ENCODE measurements at places on chromosomes 4 and X.

DNA sequence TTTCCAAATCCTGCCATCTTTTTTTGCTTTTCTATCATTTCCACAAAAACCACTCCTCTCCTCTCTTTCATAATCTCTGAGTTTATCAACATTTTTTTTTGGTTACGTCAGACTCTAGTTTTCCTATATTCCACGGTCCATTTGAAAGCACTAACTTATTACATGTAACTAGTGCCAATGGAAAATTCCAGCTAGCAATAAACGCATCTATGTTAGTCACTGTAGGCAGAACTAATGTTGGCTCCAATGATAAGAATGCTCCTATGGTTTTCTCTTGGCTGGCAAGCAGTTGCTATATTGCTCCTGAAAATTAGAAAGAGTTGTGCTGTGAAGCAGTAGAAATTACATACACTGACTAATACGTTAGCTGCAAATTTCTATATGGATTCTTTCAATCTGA, 634.6 kb upstream of the FTHL17 start:
- no peak for DNase-seq

DNA sequence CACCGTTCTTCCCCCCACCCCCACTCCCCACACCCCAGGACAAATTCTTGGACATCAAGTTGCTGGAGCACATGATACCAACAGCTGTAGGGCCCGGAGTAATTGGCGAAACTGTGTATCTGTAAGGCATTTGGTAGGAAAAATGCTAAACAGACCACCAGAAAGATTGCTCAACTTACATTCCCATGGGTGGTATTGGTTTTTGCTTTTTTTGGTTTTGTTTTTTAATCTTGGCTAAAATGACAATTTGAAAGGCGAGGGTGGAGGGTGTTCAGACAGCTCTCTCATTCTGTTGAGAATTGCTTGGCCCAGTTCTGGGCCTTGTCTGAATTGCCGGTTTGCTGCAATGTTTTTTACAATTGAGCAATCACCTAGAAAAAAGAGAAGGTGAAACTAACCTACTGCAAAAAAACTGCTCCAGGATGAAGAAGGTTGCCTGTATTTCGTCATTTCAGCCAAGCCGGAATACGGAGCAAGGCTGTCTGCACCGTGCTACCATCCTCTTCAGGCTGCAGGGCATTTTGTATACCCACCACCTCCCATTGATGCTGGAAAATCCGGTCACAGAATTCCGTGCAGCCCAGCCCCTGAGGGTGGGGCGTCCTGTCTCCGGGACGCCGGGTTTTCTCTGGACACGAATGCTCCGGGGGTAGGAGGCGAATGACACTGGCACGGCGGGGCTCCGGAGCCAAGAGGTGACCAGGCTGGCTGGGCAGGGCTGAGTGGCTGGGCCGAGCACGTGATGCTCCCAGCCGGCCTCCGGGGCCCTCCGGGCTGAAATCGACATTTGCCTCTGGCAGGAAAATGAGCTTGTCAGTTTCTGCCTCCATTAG, at the start of gene CLCN4:
TSS of gene CLCN4 (plus strand) at position 777 of the 833 bp plus-strand sequence. CDS start 28,058 bp downstream, outside the sequence.
- DNase-seq, result no peak

DNA sequence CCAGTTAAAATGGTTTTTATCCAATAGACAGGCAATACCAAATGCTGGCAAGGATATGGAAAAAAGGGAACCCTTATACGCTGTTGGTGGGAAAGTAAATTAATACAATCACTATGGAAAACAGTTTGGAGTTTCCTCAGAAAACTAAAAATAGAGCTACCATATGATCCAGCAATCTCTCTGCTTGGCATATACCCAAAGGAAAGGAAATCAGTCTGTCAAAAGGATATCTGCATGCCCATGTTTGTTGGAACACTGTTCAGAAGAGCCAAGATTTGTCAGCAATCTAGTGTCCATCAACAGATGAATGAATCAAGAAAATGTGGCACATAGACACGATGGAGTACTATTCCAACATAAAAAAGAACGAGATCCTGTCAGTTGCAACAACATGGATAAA, 91.0 kb upstream of the SH3RF1 start:
- no peak for DNase-seq

GRCh38 chr4:110492522-110492921, 16.6 kb downstream of the ENPEP start:
- DNase-seq, result no peak

GRCh38 chr4:101785486-101785885, 5.0 kb upstream of the BANK1 start:
- no peak for DNase-seq

DNA sequence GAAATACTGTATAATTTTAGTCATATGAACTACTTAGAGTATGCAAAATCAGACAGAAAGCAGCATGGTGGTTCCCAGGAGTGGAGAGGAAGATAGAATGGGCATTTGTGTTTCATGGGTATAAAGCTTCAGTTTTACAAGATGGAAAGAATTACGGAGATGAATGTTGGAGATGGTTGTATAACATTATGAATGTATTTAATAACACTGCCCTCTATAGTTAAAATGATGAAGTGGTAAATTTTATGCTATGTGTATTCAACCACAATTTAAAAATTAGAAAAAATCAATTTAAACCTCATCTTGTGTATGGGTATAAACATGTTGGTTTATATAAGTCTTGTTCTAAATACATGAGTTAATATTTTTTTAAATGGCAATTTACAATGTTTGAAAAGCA, 521.1 kb downstream of the FSTL5 start:
- no peak for DNase-seq

DNA sequence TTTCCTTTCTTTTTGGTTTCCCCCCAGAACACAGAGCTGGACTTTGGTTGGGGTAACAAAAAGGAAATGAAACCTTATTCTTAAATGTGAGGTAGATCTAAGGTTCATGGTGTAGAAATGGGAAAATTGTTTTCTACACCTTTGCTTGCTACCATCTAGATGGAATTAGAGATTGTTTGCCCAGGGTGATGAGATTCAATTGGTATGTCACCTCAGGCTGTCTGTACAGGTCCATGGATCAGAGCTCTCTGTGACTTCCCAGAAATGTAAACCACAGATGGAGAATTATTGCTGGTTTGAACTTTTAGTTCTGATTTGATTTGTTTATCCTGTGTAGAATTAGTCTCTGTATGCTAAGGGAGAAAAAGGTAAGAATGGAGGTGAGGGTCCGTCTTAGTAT, 146.7 kb downstream of the PCDH7 start:
- DNase-seq, result no peak

GRCh38 chr4:168677063-168677462, 180.2 kb downstream of the PALLD start:
- DNase-seq, result no peak

DNA sequence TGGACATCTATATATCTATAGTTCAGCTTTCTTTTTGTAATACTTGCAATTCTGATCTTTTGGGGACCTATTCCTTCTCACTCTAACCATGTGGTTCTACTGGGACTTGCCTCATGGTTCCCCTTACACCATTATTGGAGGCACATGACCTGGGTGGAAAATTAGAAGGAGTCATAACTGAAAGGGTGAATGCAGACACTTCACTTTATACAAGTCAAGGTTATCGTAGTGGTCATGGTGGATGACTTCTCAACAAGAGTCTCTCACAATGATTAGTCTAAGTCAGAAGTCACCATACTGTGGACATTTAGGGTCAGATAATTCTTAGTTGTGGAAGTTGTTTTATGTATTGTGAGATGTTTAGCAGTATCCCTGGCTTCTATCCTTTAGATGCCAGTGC, 10.5 kb upstream of the EIF4E start:
- no peak for DNase-seq

DNA sequence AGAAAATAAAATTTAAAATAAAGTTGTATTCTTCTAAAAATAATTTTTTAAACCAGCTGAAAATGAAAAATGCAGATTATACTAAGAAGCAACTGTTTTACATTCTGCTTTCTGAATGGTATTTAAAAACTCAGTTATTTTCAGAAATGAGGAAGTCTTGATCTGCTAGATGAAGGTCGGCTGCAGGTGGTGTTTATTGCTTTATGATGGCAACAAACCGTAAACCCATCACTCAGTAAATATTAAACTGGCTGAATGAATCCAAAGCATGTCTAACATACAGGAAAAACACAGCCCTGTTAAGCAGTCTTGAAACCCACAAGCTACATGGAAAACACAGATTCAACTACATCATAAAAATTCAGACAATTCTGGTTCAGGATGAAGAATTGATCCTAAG, 29.3 kb downstream of the DYNLT3 start:
- no peak for DNase-seq

GRCh38 chr4:54844911-54845310, 187.2 kb downstream of the KIT start:
- no peak for DNase-seq

DNA sequence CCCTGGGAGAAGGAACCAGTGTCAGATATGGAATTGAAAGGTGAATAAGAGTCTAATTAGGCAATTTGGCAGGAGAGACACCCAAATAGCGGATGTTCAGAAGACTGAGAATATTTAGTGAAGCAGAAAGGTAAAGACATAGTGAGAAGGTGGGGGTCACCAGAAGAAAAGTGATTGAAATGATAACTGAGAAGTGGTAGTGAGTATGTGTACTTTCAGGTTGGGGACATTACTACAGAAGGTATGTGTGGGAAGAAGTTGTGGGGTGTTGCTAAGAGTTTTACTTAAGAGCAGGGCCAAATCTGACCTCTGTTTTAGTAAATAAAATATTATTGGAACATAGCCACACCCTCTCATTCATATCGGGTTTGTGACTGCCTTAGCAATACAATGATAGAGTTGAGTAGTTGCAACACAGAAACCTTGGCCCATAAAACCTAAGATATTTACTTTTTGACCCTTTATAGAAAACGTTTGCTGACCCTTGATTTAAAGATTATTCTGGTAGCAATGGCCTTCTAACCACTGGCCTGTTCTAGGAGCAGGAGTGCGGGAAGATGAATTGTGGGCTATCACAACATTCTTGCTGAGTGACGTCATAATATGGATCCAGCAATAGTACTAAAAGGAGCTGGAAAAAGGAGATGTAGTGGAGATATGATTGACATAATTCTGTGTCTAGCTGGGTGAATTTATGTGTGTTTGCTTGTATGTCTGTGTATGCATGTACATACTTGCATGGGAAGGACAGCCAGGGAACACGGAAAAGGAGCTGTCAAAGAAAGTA, 115.3 kb downstream of the HS3ST1 start:
- no peak for DNase-seq

DNA sequence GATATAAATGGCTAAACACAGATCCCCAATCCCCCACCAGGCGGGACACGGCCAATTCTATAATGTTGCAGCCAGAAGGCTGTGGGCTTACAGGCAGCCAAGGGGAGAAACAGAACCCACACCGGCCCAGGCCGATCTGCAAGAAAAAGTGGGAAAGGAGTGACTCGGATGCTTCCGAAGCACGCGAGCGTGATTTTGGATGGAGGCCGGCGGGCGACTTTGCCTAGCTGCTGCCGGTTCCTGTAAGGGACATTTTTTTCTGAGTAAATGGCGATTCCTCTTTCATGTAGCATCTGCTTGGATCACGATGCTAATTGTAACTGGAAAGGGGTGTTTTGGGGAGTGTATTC, 470.2 kb downstream of the PCDH19 start:
- DNase-seq, result no peak

DNA sequence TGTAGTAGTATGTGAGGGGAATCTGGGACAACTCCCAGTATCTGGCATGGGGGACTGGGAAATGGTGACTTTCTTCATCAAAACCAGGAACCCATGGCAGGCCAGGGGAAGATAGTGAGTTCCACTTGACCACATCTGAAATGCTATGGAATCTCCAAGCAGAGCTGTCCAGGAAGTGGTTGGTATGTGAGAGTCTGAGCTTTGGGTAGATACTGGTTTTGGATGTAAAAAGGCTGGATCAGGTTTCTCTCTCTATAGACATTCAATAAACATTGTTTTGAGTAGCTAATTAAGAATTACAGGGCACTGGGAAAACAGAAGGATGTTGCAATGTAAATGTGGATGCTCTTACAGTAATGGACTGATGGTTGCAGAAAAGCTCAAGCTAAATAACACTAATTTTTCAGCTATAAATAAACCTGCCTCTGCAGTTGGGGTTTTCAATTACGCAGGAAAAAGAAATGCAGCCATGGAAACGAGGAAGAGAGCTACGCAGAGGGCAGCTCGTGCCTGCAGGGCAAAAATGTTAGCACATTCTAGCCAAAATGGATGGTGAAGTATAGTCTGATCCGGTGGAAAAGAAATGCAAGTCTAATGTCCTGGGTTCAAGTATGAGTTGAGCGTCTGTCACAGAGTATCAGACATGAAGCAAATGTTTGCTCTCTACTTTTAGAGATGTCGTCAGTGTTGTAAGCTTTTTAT, 13.4 kb upstream of the CHRNA9 start:
- DNase-seq, result no peak

GRCh38 chr4:106238820-106239420, 77.1 kb downstream of the TBCK start:
- no peak for DNase-seq

DNA sequence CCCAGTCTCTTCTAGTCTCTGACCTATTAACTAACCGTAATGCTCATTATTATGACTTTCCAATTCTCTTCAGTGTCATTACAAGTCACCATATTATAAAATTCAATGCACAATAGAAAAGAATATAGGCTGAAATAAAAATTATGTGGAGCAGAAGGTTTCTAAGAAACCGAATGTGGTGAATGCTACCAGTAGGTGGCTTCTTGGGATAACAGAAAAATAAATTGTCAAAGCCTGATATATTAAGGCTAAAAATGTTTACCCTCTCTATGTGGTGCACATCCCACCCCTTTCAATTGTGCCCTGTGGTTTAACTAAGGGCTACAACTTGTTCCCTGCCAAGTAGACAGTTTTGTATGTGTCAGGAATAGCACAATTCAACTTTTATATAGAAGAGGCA, 624.6 kb upstream of the TECRL start:
- no peak for DNase-seq

DNA sequence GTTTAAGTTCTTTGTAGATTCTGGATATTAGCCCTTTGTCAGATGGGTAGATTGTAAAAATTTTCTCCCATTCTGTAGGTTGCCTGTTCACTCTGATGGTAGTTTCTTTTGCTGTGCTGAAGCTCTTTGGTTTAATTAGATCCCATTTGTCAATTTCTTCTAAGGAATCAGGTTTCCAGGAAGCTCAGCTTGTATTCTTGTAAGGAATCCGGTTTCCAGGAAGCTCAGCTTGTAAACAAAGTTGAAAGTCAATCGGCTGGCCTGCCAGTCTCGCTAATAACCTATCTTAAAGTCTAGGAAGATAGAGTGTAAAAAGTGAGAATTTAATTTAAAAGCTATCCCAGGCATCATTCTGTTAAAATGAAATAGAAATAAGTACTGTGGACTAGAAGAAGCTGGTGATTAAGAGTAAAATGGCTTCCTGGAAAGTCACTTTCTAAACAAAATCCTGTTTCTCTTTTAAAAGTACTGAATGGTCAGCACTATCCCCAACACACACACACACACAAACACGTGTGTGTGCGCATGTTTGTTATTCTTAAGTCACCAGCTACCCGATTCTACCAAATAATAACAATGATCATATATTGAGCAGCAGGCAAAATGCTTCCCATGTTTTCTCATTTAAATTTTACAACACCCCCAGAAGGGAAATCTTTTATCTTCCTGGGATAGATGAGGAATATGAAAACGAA, 171.7 kb downstream of the PAPSS1 start:
- DNase-seq, result no peak

- DNase-seq, result no peak
Observed at GRCh38 chr4:110712486-110712885, 89.6 kb upstream of the PITX2 start.

Measured in D721Med (cell line).